Stimulated activated CD4-positive, alpha-beta T cell treated with anti-CD3 and anti-CD28 coated beads, TNF-alpha, amount 100 ng/mL, for 48 hours (primary cell): ENCODE measurements at places on chromosomes 13 and 19.

GRCh38 chr13:111973605-111974340, 93.2 kb upstream of the SOX1 start:
- no peak for DNase-seq

- DNase-seq: no peak
These were observed 14.8 kb upstream of the ATP8B3 start for GRCh38 chr19:1826557-1827521.

DNA sequence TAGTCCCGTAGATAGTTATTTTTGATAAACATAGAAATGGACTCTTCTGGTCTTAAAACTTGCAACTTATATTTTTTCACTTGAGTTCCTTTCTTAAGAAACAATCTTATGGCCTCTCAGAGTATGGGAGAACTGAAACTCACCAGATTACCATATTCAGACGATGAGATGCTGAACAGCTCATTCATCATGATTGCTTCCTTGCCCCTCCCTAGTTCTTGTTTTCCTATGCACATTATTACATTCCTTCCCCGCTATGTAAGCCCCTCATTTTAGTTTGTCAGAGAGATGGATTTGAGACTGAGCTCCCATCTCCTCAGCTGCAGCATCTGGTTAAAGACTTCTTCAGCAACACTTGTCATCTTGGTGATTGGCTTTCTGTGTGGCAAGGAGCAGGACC, 158.5 kb downstream of the SLITRK6 start:
- DNase-seq: no peak

GRCh38 chr19:1245494-1246264, 2.7 kb upstream of the MIDN start:
- no peak for DNase-seq

DNA sequence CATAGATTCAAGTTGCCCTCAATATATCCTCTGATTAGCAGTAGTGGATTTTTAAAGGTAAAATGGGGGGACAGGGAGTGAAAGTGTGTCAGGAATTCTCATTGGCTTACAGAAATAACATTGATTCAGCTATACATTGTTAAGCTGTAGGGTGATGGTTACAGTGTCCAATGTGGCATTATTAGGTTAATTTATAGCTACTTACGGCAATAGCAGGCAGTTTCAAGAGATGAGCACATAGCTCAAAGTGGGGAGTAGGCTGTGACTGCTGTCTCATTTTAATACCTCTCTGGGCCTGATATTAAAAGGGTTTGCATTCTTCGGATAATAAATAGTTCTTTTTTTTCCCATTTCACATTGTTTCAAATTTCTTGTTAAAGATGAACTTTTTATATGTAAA, 34.6 kb downstream of the PAN3 start:
- no peak for DNase-seq

DNA sequence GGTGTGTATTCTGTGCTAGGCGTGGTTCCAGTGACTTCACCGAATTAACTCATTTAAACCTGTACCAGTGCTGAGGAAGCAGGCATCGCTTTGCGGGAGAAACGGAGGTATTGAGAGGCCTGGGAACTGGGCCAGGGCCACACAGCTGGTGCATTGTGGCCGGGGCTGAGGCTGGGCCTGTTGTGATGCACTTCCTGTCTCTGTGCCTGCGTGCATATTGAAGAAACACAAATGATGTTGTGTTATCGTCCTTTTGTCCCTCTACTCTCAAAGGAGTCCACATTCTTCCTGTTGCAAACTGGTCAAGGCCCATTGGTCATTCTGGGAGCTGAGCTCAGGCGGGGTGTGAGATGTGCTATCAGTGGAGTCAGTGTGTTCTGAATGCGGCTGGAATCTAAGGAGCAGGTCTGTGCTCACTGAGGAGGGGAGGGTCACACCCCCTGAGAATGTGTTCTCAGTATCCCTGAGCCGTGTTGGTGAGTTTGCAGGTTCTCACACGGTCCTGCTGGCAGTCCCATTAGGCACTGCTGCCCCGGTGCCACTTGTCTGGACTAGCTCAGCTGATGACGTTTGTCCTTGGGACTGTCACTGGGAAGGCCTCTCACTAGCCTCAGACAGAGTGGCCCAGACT, 62.1 kb downstream of the ARHGEF7 start:
- no peak for DNase-seq

DNA sequence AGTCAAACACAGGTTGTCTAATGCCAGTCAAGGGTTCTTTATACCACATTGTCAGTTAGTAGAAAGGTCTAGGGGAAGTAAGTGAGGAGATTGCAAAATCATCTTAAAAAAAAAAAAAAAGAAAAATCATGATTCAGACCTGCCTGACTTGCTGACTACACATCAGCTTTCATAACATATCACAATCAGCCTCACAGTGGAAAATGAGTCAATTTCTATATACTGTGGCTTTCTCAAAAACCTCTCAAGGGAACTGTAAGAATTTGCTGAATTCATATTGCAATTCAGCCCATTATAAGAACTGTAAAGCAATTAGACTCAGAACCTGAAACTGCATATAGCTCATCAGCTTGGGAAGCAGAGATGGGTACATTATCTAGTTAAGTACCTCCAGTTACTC, 75.3 kb upstream of the GPC6 start:
- no peak for DNase-seq

- no peak for DNase-seq
These were observed 22.9 kb downstream of the TLE2 start for GRCh38 chr19:3006075-3006767.

DNA sequence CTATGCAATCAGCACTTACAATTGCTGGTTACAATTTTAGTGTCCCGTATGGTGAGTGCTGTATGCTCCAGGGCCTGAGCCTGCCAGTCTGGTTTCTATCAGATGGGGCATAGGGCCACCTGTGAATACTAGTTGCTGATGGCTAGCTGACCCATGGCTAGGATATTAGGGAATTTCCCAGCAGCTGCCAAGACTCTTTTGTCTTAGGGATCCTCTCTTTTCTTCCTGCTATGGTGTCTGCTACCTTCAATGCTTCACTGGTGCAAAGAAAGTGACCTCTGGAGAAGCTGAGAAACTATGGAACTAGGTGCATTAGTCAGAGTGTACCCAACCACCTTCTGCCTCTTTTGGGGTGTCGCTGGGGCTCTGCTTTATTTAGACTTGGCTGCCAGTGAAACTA, 11.6 kb downstream of the CCDC169 start:
- DNase-seq: no peak

GRCh38 chr19:6126335-6126974, 9.0 kb upstream of the ACSBG2 start:
- no peak for DNase-seq

- no peak for DNase-seq
These were observed 14.9 kb downstream of the STAP2 start for GRCh38 chr19:4323692-4324091.

GRCh38 chr19:35905178-35905727, 2.8 kb downstream of the TYROBP start:
- DNase-seq: no peak

DNA sequence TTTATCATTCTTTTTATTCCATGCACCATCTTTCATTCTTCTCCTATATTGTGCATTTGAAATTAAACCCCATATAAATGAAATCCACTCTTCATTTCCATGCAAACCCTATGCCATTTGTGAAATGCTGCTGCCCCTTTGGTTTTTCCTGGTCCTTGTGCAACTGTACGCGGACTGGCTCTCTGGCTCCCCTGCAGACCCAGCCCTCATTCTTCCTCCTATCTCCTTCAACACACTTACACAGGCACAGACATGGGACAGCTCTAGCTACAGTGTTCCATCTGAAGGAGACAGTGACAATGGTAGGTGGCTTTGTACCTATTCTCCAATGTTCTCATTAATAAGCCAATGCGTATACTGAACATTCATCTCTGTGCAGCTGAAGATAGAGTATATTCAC, 81.6 kb downstream of the ESD start:
- DNase-seq: no peak

GRCh38 chr19:18097217-18097992, at the start of gene MAST3:
Gene MAST3, plus strand, starts transcription at chr19:18097778. Its CDS starts 15 bp downstream, at chr19:18097793.
- DNase-seq: peak; percentile 89

DNA sequence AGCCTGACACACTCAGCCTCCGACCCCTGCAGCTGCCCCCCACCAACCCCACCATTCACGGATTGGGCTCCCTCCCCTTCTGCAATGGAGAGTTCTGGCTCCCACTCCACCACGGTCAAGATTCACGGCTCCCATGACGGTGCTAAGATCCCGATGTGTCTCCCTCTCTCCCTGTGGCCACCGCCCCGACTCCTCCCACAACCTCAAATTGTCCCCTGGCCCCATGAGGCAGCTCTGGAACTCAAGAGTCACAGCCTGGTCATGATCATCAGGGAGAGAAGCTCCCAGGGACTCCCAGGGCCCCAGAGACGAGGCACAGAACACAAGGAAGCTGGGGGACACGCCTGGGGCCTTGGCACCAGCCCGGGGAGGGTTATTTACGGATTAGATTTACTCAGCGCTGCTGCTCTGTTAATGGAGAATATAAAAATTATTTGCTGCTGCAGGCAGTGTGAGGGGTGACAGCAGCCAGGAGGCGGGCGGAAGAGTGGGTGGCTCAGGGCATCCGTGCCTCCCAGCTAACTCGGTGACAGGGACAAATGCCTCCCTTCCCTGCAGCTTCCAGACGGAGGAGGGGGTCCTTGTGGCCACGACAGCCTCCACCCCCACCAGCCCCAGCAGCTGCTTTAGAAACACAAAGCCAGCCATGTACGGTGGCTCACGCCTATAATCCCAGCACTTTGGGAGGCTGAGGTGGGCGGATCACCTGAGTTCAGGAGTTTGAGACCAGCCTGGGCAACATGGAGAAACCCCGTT, 184.2 kb downstream of the PTPRS start:
- no peak for DNase-seq

GRCh38 chr13:48678316-48678715, 24.6 kb downstream of the CYSLTR2 start:
- DNase-seq: no peak

GRCh38 chr19:53102756-53103233, 427 bp downstream of the ZNF160 start:
- DNase-seq: peak; percentile 16

DNA sequence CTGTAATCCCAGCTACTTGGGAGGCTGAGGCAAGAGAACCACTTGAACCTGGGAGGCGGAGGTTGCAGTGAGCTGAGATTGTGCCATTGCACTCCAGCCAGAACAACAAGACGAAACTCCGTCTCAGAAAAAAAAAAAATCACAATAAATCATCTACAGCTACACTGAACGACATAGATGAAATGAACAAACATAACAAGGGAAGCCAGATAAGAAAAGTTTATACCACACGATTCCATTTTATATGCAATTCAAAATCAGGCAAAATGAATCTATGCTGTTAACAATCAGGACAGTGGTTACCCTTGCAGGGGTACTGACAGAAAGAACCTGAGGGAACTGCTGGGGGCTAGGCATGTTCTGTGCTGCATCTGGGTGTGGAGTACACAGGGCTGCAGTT, 5.7 kb downstream of the XRCC1 start:
- no peak for DNase-seq

GRCh38 chr13:55361141-55361540, 1779.6 kb upstream of the PRR20A start:
- no peak for DNase-seq

- no peak for DNase-seq
These were observed 28.8 kb upstream of the INTS6 start for GRCh38 chr13:51481656-51482055.

DNA sequence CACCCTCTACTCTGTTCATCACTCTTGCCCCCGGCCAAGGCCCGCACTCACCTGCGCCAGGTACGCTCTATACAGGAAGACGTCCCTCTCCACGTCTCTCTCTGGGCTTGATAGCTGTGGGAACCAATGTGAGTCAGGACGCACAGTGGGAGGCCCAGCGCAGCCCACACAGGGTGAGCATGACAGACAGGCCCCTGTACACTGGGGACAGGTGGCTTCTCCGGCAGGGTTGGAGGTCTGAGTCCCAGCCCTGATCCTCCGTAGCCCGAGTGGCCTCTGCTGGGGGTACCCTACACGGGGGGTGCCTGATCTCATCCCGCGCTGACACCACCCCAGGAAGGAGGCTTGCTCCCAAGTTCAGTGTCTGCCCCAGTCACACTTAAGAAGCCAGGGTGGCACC, 6.3 kb downstream of the COPE start:
- DNase-seq: no peak

GRCh38 chr13:41835871-41836270, 125.0 kb downstream of the VWA8 start:
- no peak for DNase-seq

DNA sequence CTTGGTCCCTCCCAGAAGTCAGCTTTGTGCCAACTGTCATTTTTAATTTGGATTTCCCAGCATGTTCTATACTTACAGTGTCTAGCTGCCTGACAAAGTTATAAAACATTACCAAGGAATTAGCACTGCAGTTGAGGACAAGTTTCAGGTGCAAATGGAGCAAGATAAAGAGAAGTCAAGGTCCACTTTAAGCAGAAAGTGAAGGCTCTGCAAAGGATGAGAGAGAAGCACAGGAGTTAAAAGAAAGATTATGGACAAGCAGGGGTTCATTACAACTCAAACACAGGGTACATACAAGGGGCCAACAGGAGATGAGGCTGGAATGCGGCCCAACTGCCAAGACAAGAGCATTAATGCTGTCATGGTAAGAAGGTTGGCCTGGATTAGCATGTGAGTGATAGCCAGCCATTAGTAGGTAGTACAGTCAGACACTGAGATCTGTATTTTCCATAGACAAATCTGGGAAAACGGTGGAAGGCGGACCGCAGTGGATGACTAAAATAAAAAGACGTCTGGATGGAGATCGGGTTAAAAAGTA, 17.6 kb downstream of the UBL3 start:
- DNase-seq: no peak

DNA sequence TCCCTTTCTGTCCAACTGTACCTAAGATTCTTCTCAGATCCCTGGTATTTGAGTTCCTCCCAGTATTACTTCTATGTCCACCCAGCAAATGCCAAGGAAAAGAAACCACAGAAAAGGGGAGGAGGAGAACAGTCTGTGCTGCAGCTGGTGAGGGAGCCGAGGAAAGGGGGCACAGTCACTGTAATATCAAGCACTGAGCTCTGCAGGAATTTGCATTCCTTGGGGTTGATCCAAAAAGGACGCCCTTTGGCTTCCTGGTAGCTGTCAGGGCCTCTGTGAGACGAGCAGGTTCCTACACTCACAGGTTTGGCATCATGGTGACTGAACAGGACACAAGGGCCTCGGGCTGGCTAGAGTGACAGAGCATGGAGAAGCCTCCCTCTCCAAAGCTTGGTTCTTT, 273.4 kb downstream of the NHLRC3 start:
- no peak for DNase-seq

DNA sequence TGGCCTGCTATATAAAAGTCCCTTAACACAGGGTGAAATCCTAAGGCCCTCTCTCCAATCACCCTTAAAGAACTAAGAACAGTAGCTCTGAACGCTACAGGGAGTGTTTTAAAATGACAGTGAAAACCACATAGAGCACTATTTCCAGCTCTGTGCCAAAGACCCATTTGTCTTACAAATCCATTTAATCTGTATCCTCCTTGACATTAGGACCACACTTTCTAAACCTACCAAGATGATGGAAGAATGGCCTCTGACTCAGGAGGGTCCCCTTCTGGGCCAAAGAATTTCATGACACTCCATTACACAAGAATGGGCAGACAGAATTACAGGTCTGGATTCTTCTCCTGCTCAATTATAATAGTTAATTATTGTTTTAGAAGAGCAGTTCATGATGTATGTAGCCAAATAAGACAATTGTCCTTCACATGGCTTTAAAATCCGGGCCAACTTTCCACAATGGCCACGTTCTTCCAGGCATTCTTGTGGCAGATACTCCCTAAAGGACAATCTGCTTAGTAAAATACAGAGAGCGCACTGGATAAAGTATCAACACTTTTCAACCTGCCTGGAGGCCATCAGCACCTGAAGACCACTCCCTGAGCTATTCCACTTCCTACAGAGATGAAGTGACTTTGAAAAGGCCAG, 61.0 kb downstream of the STK24 start:
- DNase-seq: no peak
